ENCODE measurements at places on chromosomes 7 and 10.

DNA sequence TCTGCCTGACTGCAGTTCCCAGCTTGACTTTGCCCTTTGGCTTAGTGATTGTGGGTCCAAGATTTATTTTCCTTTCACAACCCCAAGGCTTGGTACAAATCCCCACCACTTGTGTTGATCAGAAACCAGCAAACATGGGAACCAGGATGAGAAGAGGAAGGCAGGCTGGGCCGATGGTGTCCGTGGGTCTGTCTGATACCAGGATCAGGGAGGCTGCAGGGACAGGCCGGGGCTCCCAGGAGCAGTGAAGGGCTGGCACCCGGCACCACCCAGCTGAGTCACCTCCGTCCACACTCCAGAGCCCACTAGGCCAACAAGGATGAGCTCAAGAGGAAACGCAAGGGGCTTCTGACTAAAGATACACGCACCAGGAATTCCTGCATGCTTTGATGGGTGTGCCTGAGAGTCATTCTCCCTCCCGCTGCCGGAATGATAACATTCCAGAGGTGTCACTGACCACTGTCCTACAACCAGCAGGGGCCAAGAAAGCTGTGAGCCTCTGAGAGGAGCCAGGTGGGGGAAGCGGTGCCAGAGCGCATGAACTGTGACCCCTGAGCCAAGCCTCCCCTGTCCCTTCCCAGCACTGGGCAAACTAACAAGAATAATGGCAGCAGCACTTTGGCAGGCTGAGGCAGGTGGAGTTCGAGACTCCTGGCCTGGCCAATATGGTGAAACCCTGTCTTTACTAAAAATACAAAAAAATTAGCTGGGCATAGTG is 29.2 kb upstream of the PROSER2 start:
- DNase-seq: peak; percentile 90

DNA sequence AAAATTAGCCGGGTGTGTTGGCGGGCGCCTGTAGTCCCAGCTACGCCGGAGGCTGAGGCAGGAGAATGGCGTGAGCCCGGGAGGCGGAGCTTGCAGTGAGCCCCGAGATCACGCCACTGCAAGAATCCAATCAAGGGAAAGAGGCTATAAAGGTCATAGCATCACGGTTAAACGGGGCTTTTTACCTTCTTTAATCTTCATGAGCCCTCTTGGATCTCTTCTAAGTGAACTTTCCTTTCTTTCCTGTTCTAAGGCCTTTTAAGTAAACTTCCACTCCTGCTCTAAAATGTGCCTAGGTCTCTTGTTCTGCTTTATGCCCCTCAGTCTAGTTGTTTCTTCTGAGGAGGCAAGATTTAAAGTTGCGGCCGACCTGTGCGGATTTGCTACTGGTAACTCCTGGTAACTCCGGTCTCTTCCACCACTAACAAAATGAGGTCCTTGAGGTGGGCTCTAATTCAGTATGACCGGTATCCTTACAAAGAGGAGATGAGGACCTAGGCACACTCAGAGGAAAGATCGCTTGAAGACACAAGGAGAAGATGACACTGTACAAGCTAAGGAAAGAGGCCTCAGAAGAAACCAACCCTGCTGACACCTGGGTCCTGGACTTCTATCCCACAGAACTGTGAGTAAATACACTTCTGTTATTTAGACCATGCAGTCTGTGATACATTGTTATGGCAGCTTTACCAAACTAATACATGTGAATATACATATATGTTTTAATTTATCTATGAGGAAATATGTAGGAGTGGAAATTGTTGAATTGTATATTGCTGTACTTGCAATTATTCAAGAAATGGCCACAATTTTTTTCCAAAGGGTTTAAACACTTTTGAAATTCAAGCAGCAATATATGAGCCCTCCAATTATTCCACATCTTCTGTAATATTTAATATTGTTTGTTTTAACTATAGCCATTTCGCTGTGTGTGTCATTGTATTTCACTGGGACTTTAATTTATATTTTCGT is 331.5 kb upstream of the CNTNAP2 start:
- no peak for DNase-seq

- no peak for DNase-seq
Measured at GRCh38 chr7:77771901-77772300, 26.3 kb downstream of the TMEM60 start.

DNA sequence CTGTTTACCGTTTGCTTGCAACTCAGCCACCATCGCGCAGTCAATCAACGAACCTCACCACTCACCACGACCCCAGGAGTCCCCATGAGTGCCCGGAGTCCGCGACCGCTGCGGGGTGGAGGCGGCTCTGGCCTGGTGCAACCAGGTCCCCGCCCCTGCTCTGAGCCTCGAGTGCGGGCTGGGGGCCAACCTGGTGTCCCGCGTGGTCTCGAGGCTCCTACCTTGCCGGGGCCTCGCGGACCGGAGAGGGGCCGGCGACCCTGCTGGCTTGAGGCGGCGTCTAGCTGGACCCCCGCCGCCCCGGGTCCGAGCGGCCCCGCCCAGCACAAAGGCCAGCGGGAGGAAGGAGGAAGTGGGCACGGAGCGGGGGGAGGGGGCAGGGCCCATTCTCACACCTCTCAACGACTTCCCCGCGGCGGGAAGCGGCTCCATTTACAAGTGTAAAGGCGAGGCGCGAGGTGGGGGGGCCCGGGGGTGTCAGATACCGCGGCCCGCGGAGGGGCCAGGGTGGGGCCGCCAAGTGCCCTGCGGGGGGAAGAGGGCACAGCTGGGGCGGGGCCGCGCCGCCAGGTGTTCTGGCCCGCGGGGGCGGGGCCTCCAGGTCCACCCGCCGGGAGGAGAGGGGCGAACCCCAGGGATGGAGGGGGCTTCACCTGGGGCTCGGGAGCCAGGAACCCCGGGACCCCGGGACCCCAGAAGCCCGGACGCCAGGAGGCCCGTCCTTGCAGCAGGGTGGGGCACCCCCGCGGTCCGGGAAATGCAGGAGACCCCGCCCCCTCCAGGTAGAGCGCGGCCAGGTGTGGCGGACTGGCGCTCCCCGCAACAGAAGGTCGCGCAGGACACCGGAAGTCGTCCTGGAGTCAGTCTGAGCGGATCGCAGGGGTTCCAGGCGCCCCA is 8.6 kb downstream of the CTBP2 start:
- no peak for DNase-seq

DNA sequence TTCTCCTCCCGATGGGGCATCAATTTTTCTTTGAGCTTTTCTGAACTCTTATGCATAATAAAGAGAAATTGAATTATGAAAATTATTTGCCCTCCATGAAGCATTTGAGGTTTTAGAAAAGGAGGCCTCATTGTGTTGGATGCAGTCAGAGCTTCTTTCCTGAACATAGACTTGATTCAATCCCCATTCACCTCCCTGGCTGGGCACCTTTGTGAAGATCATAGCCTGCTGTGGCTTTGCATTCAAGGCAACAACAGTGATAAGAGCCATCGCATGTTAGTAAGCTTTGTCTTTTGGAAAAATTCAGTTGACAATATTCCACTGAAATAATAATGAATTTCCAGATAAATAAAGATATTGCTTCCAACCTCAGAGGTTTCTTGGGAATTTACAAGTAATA is 87.1 kb downstream of the TRIL start:
- DNase-seq: no peak

DNA sequence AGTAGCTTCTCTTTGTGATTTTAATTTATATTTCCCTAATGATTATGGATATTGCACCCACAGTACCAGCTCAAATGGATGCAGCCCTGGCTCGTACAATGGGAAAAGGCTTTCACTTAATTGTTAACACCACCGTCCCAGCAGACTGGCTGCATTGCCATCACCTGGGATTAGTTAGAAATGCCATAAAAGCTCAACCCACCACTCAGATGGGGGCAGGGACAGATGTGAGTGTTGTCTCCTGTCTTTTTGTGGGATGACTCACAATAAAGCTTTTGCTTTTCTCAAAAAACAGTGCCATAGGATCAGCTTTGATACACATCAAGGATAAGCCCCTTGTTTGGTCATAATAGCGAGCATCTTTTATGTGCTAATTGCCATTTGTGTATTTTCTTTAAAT is 729.1 kb downstream of the TNS3 start:
- DNase-seq: no peak

DNA sequence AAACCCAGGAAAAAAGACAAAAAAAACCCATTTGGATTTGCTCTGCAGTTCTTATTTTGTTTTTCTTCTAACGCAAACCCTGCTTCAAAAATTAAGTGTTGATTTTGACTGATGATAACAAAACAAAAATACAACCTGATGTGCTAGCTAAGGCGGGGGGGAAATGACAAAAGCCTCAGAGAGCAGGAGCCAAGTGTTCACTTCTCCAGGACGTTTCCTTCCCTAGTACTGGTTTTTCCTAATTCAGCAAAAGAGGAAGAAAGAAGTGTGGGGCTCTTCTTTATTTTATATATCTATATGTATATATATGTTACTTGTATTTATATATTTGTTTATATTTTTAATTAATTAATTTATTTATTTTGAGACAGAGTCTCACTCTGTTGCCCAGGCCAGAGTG is 28.0 kb downstream of the SNX10 start:
- DNase-seq: no peak

DNA sequence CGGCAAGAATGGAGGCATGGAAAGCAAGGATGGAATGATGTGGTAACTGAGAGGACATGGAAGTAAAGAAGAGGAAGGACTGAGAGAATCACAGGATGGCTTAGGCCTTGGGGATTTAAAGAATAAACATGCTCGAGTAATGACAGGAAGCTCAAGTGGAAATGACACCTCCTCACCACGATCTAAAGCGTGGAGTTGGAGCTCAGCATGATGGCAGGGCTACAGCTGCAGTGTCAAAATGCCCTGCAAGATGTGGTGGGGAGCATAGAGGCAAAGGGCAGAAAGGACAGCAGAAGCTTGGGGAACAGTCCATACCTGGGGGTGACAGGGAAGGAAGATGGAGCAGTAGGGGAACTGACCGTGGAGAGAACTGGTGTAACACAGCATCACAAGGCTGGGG is 229.5 kb upstream of the PLXNA4 start:
- DNase-seq: no peak

DNA sequence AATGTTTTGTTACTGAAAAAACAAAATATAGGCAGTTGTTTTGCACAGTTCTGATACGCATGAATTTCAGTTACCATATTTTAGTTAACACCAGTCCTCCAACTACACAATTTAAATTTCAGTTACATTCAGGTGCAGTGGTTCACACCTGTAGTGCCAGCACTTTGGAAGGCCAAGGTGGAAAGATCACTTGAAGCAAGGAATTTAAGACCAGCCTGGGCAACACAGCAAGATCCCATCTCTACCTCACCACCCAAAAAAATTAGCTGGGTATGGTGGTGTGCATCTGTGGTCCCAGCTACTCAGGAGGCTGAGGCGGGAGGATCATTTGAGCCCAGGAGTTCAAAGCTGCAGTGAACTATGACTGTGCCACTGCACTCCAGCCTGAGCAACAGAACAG is 45.3 kb downstream of the ABI1 start:
- DNase-seq: no peak

- no peak for DNase-seq
Measured at GRCh38 chr10:107425931-107426553, 261.5 kb upstream of the SORCS1 start.

GRCh38 chr7:155665957-155666287 is 21.5 kb downstream of the RBM33 start:
- peak; percentile 88 for DNase-seq

DNA sequence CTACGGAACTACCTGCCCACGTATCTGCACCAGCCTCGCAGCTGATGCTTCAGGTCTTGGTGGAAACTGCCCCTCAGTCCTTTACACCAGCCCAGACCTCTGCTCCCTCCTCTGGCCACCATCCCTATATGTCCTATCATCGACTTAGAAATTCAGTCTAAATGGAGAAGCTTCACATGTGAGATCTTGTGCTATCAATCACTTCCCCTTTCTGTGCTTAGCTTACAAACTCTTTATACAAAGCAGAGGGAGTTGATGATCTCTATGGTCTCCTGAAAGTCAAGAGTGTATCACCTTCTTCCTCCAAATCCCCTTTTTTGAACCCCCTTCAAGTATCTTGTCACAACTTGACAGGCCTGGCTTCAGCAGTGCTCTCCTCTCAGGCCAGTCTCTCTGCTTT is 30.7 kb downstream of the ZNF777 start:
- DNase-seq: no peak

DNA sequence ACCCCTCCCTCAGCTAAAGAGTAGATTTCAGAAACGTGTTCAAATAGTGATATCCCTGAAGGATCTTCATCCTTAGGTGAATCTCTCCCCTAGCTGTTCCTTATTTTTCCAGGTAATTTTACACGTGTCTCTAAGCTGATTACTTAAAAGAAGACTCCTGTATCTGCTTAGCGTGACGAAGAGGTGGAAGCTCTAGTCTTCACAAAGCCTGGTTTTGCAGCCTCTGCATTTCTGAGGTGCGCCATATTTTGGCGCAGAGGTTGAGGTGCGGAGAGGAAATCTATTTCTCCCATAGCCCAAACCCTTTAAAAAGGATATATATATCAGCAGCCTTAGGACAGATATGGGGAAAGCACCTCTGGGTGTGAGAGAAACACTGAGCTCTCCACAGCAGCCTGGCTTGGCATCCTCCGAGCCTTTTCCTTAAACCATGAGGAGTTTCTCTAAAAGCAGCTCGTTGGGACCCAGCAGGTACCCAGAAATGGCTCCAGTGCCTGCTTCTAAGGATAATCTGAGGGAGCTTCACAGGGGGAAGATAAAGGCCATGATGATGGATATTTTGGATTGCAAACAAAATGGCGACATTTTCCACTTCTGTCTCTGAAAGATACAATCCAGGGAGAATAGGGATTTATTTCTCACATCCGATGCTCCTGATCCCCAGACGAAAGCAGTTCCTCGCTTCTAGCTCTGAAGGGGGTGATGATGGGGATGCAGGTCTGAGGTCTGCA is 3.0 kb upstream of the HOXA2 start:
- no peak for DNase-seq

GRCh38 chr7:123580406-123581161 is 21.0 kb upstream of the ASB15 start:
- DNase-seq: peak; percentile 55

DNA sequence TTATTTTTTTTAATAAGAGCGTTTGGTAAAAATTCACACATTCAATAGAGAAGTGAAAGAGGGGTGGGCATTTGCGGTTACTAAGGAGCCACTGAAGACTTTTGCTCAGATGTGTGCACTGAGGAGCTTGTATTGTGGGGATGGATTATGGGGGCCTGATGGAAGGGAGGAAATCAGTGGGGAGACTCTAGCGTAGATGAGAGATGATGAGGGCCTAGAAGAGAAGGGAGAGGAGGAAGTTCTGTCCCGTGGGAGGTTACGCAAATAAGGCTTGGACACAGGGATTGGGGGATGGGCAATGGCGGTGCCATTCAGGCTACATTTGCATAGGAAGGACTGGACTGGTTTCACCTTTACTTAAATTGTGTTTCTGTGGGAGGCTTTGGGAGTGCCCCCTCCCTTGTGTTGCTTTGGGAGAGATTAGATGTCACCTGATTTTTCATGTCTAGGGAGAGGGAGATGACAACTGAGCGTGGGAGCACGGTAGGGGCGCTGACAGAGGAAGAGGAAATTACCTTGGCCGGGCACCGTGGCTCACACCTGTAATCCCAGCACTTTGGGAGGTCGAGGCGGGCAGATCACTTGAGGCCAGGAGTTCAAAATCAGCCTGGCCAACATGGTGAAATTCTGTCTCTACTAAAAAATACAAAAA is 2.2 kb upstream of the HIP1 start:
- DNase-seq: no peak
